Suprapubic skin (tissue), 4 donors: ENCODE measurements at places on chromosomes 12 and 14.

GRCh38 chr12:32047357-32048212, 59.1 kb upstream of the BICD1 start:
- no peak for DNase-seq

DNA sequence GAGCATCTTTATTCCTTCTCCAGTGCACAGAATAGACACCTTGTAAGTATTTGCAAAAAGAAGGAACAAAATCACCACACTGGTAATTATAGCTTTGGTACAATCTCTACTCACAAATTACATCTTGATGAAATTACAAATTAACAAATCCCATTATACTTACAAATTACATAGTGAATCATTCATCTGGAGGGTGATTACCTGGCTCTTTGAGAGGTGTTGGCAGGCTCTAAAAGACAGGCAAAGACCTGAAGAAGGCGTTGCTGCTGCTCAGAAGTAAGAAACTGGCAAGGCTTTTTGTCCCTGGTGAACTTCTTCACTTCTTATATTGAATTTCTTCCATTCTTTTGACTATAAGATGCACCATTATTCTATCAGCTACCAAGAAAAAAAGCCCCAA, 21.7 kb upstream of the LMNTD1 start:
- DNase-seq: no peak

- no peak for DNase-seq
Observed at GRCh38 chr12:110179291-110179690, 55.1 kb downstream of the IFT81 start.

DNA sequence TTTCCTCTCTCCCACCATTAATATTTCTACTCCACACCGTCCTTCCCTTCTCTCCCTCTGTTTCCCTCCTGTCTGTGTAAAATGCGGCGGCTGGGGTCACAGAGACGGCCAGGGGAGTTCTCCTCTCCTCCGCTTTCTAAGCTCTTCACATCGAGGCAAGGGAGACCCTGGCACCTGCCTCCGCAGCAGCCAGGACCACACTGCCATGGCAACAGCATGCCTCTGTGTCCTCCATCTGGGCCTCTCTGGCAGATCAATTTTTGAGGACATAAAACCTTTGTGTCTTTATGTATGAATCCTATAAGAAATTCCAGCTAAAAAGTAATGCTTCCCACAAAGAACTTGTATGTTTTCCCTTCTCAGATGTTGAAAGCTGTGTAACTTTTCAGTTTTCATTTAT, 41.4 kb downstream of the DYRK4 start:
- no peak for DNase-seq
